ENCODE measurements at places on chromosomes 3 and 15.
A peak's percentile ranks its signal among the peaks of the same experiment; 100 is the strongest.

GRCh38 chr3:165225604-165226003, 29.4 kb upstream of the SLITRK3 start:
- no peak for DNase-seq

- DNase-seq: no peak
Measured at GRCh38 chr3:110419096-110419495, 652.5 kb upstream of the NECTIN3 start.

- DNase-seq: no peak
Measured at GRCh38 chr3:189508784-189509501, 122.2 kb upstream of the TP63 start.

DNA sequence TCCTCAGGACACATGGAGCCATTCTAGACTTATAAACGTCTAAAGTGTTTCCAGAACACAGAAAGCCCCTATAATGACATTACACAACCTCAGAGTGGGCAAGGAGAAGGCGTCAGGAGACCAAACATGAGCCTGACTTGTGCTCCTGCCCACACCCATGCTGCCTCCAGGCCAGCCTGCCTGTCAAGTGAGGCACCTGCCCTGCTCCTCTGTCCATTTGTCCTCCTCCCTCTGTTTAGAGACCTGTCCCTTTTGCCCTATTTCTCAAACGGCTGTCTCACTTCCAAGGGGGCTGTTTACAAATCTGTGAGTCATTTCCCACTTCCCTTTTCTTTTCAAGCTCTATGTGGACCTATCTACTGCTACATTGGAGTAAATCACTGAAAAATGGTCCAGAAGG, 21.0 kb downstream of the ZDHHC3 start:
- no peak for DNase-seq

GRCh38 chr3:40166997-40167396, 142.5 kb upstream of the EIF1B start:
- DNase-seq: no peak

DNA sequence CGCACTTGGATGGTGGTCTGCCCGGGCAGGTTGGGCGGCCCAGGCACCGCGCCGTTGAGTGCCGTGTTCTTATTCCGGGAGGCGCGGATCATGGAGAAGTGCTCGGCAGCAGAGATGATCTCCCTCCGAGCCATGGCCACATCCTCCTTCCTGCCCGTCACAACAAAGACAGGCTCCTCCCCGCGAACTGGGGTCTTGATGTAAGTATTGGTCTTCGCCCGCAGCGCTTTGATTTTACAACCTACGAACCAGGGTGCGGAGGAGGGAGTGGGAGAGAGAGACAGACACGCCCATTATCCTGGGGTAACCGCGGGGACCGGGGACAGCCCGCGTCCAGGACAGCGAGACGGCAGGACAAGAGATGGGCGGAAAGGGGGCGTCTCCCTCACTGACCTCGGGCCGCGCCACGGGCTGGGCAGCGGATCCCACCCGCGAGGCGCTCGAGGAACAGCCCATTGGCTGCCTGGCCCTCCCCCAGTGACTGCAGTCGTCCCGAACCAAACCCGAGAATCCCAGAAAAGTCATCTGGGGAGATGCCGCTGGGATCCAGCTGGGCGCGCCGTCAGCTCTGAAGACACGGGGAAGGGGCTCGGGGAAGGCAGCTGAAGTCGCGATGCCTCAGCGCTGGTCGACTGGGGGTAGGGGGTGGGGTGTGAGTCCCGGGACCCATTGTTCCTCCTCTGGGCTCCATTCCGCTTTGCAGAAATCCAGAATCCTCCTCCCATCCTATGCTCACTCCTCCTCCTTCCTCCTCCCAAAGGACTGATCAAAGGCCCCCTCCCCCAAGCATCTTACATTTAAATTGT, 1.2 kb downstream of the MEX3B start:
- no peak for DNase-seq

GRCh38 chr15:31023841-31024240, 32.4 kb upstream of the MTMR10 start:
- DNase-seq: no peak

DNA sequence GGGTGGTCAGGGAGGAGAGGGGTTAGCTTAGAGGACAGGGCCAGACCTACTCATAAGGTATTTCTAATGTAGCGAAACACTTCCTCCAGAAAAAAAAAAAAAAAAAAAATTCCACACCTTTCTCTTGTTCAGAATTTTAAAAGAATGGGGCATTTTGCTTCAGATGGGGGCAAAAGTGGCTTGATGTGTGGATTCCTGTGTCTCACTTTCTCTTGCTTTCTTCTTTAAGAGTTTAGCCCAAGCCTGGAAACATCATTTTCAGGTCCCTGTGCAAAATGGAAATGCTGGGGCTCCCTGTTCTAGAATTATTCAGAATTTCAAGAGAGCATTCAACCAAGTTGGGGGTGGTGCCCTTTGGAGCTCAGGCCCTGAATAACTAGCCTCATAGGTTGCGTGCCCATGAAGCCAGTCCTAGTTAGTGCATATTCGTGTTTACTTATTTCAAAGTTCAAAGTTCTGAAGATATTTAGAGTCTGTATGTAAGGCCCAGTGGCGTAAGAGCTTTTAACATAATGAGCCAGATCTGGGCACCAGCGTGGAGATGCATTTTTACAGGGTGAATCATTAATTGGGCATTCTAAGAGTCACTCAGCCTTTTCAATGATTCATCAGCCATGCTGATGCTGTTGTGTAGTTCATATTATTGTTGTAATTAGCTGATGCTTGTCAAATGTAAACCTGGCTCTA, 104.5 kb downstream of the RPLP1 start:
- DNase-seq: no peak

GRCh38 chr15:37372064-37372463, 271.7 kb upstream of the MEIS2 start:
- no peak for DNase-seq

GRCh38 chr15:76139368-76140073, 79.7 kb downstream of the TMEM266 start:
- peak; percentile 60 for DNase-seq

- no peak for DNase-seq
Measured at GRCh38 chr3:196159526-196159925, 51.7 kb downstream of the ZDHHC19 start.

DNA sequence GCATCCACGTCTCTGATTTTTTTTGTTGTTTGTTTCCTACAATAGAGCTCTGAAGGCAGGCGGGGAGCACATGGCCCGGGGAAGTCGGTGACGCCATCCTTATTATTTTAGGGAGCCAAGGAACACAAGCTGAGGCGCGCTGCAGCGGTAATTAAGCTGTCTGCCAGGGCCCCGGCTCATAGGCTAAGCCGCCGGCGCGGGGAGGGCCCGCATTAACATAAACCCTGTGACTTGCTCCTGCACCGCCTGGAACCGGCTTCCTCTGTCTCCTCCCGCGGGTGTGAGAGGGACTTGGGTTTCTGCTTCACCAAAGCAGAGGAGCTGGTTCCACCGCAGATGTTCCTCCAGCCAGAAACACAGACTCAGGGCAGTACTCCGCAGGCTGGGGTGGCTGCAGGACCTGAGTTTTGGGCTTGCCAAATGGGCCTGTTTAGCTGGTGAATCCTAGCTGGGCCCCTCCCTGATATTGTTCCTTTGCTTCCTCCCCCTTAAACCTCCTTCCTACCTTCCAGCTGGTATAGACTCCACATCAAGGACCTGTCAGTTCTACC, 25.3 kb downstream of the ANP32A start:
- DNase-seq: peak; percentile 50

- no peak for DNase-seq
Measured at GRCh38 chr3:33687406-33688010, 30.5 kb downstream of the CLASP2 start.

DNA sequence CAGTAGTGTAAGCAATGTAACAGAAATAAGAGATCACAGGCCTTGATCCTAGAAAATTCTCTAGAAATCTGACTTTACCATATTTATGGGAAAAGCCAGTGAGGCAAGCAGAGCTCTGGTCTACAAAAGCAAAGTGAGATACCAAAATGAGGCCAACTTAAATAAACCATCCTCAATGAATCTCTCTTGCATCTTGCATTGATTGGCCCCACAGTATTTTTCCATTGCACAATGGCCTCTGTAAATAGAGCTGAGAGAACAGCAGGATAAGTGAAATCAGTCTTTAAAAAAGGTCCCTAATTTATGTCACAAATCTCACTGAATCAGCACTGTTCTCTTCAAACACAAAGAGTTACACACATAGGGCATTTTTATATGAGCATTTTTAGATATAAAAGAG, 8.9 kb downstream of the CFAP20DC start:
- no peak for DNase-seq

DNA sequence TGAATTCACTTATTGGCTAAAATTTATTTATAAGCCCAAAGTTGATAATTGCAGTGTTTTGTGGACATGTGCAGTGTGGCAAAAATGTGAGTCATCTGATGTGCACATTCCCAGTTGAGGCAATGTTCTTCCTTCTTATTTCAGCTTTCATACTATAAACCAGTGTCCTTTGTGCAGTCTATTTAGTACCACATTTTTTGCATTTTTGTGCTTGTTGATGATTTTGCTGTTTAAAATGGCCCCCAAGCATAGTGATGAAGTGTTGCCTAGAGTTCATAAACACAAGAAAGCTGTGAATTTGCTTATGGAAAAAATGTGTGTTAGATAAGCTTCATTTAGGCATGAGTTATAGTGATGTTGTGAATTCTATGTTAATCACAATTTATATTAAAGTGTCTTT, 19.4 kb upstream of the IL20RB start:
- no peak for DNase-seq

DNA sequence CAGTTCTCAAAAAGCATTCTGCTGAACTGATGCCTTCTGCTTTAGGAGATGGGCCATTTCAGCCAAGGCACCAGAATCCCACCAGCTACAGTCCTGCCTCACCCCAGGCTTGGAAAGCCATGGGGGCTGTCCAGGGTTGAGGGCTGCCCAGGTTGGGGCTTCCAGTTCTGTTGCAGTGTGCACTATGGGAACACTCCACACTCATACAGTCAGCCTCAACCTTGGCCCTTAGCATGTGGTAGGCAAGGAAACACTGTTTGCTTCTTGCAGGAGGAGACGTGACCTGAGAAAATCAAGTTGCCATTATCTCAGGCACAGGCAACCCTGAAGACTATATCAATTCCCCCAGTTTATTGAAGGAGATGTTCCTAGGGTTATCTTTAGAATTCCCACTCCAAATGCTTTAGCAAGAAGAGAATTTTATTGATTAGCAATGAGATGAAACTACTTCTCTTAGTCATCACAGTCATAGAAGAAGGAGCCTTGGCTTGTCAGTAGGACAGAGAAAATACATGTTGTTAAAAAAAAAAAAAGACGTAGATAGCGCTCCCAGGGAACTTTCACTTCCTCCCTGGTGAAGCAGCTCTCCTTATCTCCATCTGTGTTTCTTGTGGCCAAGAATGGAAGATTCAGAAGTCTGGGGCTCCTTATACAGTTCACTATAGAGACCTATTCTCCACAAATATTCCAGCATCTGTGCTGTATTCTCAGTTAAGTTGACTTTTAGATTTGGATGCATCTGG, 38.3 kb upstream of the IL12A start:
- DNase-seq: no peak

- no peak for DNase-seq
Measured at GRCh38 chr15:27541581-27541980, 557.5 kb downstream of the OCA2 start.

- no peak for DNase-seq
Measured at GRCh38 chr3:147030274-147030673, 376.1 kb downstream of the ZIC4 start.

DNA sequence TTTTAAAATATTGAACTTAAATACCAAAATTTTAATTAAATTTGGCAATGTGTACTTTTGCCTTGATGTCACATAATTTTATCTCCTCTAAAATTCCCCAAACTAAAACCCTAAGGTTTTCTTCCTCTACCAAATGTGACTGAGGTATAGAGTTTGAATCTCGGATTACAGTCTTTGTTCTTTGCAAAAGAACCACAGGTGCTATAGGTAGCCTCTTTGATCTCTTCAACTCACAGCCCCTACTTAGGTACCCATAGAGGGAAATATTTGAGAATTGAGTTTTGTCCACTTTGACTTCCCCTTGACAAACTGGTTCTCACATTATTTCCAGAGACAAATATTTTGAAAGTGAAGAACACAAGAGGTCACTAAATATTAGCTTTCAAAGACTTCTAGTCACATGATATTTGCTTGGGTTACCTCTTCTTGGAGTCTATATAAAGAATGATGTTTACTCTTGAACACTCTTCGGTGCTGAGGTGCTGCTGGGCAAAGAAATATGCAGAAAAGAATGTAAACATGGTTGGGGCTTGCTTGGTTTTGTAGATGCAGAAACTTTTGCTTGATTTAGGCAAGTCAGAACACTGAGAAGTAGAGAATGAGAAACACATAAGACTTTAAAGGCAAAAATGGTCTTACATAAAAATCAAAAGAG, 120.8 kb upstream of the MCTP2 start:
- DNase-seq: no peak

DNA sequence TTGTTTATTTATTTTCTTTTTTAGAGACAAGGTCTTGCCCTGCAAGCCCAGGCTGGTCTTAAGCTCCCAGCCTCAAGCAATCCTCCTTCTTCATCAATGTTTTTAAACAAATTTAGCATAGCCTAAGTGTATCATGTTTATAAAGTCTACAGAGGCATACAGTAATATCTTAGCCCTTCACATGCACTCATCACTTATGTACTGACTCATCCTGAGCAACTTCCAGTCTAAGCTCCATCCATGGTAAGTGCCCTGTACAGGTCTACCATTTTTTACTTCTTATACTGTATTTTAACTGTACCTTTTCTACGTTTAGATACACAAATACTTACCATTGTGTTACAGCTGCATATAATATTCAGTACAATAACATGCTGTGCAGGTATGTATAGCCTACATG, 860.0 kb downstream of the FHIT start:
- DNase-seq: no peak

GRCh38 chr15:96329403-96329981, 1.0 kb upstream of the NR2F2 start:
- no peak for DNase-seq

DNA sequence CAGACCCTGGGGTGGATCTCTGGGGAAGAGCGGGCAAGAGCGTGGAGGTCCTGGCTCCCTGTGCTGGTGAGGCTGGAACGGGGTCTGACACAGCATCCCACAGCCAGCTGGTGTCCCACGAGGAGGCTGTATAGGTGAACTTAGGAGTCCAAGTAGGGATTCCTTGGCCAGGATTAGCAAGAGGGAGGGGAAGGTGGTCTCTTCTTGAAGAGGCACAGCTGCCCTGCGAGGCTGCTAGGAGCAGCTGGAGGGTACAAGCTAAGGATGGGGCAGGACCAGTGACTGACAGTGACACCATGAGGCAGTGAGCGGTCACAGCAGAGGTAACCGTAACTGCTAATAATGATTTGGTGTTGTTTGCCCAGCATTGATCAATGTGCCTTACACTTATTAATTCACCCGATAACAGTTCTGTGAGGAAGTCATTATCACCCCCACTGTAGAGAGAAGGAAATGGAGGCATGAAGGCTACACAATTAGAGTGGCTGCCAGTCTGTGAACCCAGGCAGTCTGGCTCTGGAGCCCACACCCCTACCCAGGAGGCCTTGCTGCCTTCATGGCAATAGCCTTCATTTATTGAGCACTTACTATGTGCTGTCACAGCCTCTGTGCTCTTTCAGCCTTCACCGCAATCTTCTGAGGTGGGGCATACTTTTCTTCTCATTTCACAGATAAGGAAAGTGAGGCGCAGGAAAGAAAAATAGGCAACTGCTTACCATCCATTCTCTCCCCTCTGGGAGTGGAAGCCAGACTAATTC, 59.4 kb downstream of the TMEM44 start:
- DNase-seq: peak; percentile 22
